ENCODE measurements at places on chromosomes 16 and 17. TPM values are rescaled to one million over a fixed set of nuclear protein-coding genes. Genes with fewer than 3 reads are reported as not detected.

DNA sequence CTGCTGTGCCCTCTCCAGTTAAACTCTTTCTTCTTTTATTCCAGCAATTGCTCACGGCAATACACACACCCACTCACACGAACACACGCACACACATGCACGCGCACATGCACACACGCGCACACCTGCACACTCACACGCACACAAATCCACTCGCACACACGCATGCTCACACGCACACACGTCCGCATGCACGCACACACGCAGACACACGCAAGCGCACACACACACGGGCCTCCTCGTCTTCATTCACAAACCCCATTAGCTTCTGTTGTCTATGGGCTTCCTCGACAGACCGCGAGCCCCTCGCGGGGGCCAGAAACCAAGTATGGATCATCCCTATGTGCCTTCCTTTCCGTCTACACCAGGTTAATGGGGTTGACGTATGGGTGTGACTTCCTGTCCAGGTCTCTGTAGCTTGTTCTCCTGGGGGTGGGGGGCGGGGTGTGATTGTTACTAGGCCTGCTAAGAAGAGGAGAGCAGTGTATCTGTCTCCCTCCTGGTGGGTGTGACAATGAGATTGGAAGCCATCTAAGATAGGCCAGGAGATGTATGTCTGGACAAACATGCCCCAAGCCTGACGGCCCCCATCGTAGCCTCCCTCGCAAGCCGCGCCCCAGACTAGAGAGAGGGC lies 670 bp upstream of the CTF1 start:
- DNase-seq = no peak

The RGS11 gene
- 1.3 TPM for total RNA-seq

DNA sequence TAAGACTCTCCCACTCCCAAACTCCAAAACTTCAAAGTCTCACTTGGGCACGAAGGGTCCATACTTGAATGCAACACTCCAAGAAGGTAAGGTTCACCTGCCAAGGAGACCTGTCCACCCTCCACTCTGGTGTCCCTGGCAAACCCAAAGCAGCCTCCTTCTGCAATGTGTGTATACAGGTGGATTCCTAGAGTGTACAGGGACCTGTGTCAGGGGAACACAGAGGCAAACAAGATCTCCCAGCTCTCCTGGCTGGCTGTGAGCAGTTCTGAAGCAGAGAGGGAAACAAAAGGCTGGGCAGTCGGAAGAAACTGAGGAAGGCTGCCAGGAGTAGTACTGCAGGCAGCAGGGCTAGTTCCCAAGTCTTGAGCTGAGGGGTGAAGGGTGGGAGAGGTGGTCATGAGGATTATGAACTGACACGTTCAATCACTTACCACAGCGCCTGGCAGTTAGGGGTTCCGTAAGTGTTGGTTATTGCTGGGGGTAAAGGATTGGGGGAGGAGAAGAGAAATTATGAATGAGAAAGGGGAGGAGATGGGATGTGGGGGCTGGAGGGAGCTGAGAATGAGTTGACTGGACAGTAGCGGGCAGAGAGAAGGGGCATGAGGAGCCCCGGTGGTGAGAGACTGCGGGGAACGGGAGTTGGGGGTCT lies 795 bp downstream of the KCTD13 start:
- no peak for DNase-seq

DNA sequence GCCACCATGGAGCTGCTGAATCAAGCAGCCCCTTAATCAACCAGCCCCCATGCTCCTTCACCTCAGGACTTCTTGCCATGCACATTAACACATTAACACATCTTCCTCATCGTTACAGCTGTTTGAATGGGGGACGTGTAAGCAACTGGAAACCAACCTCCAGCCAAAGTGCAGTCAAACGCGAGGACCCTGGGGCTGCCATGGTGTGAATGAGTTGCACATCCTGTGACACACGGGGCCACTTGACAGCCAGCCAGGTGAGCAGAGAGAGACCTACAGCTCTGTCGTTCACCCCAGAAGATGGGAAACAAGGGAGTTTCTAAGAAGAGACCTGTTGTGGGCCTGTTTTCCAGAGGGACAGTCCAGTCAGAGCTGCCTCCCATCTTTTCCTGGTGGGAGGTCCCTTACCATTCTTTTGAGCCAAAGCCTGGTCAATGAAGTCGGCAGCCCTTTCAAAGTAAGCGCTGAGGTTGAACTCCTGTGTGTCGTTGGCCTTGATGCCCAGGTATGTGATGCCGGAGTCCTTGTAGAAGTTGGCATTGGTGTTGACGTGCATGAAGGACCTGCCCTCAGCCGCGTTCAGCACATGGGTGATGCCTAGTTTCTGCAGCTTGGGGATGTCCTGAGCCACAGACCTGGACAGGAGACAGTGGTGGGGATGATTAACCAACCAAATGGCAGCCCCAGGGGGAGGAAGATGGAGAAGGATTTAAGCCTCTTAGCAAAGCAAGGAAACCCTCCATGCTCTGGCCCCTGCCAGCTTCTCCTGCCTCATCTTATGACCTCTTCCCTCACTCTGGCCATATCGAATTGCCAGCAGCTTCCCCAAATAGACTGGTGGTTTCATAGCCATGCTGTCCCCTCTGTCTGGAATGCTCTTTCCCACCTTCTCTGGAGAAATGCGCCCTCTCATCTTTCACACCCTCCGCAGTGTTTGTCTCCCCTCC lies 4.2 kb downstream of the DUSP3 start:
- DNase-seq = no peak

GRCh38 chr17:11240041-11240840 lies 772 bp upstream of the SHISA6 start:
- DNase-seq = no peak
